Right renal pelvis (tissue), 4 donors: ENCODE measurements at places on chromosomes 1 and 21.

- no peak for DNase-seq
Measured at GRCh38 chr1:116219651-116220434, 108.6 kb downstream of the MAB21L3 start.

- DNase-seq: no peak
Measured at GRCh38 chr1:94926126-94926914, 590 bp downstream of the CNN3 start.

GRCh38 chr1:161111527-161111926 is 6.3 kb downstream of the PFDN2 start:
- DNase-seq: no peak

DNA sequence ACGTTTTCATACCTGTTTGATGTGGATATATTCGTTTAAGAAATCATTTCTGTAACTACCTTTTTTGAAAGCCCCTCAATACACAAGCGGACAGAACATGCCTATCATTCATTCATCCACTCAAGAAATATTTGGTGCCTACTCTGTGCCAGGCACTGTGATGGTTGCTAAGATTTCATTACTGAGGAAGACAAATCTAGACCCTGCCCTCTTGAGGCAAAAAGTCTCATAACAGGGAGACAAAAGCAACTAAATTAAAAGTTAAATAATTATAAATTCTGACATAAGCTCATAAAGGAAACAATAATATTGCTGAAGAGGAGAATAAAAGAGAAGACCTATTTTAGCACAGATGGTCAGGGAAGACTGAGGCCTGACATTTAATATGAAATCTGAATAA is 203.5 kb upstream of the ZNHIT6 start:
- no peak for DNase-seq

DNA sequence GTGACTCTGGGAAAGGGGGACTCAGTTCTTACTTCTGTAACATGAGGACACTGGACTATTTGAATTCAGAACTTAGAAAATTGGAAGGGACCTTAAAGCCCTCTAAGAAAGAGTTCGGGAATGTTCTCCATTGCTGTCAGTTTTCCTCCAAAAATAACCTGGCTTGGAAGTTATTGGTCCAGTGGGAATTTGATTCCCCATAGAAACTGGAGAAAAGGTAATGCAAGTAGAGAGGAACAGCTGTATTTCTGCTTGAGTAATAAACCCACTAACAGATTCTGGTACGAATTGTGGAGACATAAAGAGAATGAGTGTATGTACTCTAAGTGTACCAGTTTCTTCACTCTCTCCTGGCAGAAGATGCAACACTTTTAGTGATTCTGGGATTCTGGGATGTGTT is 1.8 kb downstream of the ZBED6 start:
- DNase-seq: no peak

DNA sequence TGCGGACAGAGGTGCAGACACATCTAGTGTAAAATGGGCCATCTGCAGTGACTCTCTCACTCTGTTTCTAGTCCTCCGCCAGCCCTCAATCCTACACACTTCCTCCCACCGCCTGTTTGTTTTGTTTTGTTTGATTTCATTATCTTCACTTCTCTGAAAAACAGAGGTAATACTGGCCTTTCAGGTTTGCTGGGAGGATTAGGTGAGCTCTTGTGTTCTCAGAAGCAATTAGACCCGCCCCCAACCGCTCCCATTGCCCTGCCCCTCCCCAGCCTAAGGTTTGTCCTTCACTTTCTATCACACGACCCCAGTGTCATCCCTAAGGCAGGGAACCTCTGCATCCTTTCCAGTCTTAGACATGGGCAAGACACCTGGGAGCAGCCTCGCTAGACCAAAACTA is 43.2 kb upstream of the TACSTD2 start:
- DNase-seq: no peak
